D721Med (cell line): ENCODE measurements at places on chromosomes 5 and 9.

DNA sequence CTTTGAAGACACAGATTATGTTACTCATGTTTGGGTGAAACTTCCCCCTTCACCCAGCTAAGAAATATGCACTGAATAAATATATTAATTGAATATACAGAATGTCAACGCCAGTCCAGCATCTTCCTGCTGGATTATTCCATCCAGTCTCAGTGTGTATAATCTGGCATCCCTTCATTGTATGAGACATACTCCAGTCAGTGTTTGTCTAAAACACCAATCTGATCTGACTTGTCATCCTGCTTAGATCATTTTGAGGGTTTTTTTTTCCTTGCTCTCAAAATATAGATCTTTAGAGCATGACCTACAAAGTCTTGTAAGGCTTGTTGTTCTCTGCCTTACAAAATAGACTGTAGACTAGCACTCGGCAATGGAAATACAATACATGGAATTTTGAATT is 195.1 kb downstream of the SMARCA2 start:
- DNase-seq = no peak

DNA sequence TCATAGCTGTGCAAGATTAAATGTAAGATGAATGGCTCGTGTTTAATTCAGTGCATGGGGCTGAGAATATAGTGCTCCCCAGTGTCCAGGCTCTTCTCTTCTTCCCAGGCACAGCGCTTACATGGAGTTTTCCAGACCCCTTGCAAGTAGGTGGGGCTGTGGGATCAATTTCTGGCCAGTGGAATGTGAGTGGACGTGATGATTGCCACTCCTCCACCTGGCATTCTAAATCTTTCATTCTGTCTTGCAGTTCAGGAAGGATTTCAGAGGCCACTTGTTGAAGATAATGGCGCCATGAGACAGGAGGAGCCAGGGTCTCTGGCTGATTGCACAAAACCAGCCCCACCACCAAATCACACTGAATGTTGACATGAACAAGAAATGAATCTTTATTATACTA is 7.2 kb upstream of the PIP5K1B start:
- no peak for DNase-seq

DNA sequence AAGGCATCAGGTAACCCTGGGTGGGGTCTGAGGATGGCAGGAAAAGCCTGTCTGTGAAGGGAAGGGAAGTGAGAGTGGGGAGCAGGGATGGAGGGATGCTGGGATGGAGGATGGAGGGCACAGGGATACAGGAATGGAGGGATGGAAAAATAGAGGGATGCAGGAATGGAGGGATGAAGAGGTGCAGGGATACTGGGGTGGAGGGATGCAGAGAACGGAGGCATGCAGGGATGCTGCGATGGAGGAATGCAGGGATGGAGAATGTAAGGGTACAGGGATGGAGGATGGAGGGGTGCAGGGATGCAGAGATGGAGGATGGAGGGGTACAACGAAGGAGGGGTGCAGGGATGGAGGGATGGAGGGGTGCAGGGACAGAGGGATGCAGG is 9.1 kb downstream of the PTGES2 start:
- no peak for DNase-seq

- DNase-seq = no peak
Observed at GRCh38 chr9:88747768-88748167, 212.8 kb downstream of the NXNL2 start.

DNA sequence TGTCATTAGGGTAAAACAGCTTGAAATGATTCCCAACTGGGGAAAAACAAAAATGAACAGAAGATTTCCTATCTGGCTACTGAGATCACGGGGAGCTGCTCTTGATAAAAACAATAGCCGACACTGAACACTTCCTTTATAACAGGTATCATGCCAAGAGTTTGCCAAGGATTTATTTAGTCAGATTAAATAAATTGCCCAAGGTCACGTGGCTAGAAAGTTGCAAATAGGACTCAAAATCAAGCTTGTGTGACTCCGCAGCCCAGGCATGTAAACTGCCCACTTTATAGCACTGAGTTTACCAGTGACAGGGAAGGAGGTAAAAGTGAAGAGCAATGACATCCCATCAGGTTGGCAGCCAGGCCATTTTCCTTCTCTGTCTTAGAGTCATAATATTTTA is 120.7 kb upstream of the ZNF618 start:
- DNase-seq = no peak

DNA sequence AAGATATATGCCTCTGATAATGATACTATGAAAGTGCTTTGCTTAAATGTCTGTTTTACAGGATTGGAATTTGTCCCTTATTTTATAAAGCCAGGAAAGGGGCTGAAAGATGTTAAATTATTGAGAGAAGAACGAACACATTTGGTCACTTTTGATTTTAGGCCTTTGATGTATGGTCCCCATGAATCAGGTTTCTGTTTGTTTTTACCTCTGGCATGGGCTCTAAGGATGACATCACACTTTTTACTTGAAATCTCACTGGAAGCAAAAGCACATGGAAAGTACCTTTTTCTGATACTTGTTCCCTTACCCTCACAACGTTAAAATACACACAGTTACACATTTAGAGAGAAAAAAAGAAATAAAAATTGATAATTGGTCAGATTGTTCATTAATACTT is 6.9 kb downstream of the OTULIN start:
- DNase-seq = no peak

DNA sequence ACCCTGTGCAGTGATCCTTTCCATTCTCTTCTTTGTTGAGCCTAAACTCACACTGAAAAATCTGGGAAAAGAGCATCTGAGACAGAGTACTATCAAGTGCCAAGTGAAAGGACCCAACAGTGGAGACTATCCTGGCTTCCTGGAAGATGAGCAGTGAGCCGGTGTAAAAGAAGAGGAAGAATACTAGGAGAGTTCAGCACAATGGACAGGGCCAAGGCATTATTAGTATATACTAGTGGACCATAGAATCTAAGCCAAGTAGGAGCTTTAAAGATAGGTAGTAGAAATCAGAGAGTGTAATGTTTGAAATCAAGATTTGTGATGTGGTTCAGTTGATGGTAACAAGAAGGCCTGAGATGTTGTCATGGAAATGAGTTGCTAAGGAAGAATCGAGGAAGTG is 140.8 kb downstream of the CAMK4 start:
- no peak for DNase-seq

DNA sequence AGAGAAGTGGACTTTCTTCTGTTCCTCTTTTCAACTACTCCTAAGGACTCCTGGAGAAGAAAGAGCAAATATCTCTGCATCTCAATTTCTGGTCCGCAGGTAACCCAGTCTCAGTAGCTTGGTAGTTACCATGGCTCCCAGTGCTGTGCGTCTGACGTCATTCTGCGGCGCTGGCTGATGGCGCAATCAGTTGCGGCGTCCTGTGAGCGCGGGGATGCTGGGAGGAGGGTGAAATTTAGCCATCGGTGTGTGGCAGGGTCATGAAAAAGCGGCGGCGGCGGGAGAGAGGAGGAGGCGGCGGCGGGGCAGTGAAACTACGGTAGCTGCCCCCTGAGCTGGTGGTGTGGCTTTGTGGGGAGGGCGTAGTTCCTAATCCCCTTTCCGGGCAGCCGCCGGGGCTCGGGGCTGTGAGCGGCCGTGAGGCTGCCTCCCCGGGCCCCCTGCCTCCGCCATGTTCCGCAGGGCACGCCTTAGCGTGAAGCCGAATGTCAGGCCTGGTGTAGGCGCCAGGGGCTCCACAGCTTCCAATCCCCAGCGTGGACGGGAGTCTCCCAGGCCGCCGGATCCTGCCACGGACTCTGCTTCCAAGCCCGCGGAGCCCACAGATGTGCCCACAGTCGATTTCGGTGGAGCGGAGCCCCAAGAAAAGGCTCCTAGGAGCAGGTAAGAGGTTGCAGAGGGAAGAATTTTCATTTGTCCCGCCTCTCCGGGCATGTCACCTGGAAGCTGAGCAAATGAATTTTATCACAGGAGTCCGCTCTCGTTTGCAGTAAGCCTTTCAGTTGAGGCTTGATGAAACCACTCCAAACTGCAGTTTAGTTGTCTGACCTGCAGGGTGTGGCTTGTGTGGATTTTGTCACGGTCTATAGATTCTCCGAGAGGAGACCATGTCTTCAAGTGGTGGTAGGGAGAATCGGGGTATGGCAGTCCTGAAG is at the start of gene BDP1:
Gene BDP1 (plus strand): TSS at position 225 of the 935 bp plus-strand sequence. CDS start 227 bp downstream, at position 452.
- peak; percentile 68 for DNase-seq

- DNase-seq = no peak
Observed at GRCh38 chr9:36479101-36479500, 79.0 kb upstream of the RNF38 start.

- no peak for DNase-seq
Observed at GRCh38 chr9:70438341-70438928, 24.0 kb upstream of the KLF9 start.

DNA sequence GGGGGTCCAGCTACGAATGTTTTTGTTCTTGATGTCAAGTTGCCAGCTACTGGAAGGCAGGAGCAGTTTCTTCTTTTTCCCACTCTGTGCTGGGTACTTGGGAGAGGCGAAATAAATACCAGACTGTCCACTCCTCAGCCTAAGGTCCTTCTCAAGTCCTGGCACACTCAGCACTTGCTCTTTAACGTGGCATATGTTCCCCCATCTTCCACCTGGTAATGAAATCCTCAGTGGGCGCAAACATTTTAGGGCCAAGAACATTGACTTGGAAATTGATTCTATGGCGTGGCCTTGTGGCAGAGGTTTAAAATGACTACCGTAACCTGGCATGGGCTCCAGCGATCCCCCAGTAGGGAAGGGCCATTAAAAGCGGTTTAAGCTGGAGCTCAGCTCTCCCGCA is 51.1 kb upstream of the UBTD2 start:
- DNase-seq = no peak

DNA sequence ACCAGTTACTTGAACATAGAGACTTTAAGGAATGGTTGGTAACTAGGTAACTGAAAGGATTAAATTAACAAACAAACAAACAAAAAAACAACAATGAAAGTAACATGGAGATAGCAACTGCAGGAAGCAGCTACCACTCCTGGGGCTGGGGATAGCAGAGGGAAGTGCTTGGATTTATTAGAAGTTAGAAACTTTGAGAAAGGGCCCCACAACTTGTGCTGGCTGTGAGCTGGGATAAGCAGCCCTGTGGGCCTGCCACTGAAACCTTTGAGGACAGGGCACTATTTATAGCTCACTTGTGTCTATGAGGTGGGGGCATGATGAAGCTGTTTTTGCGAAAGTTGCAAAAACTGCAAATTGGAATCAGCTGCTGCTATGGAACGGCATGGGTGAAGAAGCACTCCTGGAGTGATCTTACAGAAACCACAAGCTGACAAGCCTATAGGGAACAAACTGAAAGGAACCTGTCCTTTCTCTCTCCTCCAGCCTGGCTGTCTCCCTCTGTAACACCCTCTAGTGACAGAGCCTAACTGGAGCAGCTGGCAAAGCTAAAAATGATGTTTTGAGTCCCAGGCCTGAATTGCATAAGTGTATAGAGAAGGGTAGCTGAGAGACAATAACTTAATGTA is 91.4 kb upstream of the RANBP6 start:
- DNase-seq = no peak

DNA sequence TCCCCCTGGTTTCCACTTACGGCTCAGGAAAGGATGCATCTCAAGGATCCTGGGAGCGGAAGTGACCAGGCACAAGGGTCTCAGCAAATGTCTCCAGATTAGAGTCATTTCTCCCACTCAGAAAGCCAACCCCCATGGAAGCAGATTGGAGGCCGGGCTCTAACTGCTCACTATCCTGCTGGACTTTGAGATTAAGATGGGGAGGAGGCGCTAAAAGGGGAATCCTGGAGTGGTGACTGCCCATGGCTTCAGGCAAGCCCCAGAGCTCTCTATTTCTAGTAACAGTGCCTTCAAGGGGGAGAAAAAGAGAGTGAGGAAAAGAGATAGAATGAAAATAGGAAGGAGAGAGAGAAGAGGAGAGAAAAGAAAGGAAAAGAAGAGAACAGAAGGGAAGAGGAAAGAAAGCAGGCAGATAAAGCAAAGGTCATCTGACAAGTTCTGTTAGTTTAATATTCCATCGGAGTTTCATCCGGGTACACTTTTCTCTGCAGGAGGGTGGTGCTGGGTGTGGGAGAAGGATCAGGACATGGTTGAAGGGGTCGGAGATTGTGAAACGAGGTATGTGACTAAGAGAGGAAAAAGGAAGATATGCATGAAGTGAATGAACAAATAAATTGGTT is at the start of gene AGXT2:
Gene AGXT2 (minus strand): TSS at position 165 of the 620 bp plus-strand sequence. CDS start 57 bp downstream, at position 108.
- no peak for DNase-seq
